Suprapubic skin (tissue), 4 donors: ENCODE measurements at places on chromosomes 7 and 10.

GRCh38 chr10:80411267-80411668 lies 2.9 kb downstream of the PRXL2A start:
- no peak for DNase-seq

DNA sequence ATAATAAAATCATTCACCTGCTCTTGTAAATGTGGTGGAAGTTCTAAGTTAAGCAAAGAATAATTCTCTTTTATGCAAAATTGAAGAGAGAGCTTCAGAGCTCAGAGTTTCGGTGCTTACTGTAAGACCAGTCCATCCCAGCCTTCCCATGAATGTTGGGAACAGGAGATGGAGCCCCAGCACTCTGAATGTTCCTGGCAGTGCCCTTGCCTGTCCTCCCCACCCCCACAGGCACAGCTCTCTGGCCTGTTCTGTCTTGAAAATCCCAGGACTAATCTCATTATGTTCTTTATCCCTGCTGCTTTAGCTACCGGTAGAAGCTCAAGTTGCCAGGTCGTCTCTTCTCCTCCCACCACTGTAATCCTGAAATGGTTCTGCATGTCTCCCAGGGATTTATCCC lies 29.1 kb upstream of the LHFPL3 start:
- no peak for DNase-seq

GRCh38 chr10:104324221-104324686 lies 14.0 kb downstream of the ITPRIP start:
- no peak for DNase-seq

GRCh38 chr7:70027867-70028266 lies 429.6 kb downstream of the AUTS2 start:
- DNase-seq, result no peak
